NCI-H82 (cell line): ENCODE measurements at places on chromosomes 16 and 17.

DNA sequence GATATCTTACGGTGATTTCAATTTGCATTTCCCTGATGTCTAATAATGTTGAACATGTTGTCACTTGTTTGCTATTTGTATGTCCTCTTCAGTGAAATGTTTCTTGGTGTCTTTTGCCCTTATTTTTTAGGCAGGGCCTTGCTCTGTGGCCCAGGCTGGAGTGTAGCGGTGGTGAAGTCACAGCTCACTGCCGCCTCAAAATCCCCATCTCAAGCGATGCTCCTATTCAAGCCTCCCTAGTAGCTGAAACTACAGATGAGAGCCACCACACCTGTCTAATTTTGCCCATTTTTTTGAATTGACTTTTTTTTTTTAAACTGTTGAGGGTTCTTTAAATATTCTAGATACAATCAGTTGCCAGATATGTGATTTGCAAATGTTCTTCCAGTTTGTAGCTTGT lies 8.3 kb downstream of the UBE2G1 start:
- DNase-seq: no peak

DNA sequence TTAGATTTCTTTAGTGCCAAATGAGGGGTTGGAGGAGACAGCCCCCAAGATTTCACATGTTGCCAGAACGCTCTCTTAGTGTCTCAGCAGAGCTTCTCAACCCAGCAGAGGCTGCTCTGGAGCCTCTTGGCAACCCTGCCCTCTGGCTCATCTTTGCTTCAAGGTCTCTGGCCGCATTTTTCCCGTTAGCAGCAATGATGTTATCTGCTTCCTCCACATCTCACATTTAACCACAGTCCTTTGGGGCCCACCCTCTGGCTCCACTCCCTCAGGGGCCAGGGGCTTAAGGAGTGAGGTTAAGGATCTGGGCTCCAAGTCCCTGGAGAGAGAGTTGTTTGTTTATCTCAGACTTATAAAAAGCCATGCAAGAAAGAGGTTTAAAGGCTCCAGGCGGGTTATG lies 3.3 kb upstream of the XYLT1 start:
- DNase-seq: peak; percentile 75

DNA sequence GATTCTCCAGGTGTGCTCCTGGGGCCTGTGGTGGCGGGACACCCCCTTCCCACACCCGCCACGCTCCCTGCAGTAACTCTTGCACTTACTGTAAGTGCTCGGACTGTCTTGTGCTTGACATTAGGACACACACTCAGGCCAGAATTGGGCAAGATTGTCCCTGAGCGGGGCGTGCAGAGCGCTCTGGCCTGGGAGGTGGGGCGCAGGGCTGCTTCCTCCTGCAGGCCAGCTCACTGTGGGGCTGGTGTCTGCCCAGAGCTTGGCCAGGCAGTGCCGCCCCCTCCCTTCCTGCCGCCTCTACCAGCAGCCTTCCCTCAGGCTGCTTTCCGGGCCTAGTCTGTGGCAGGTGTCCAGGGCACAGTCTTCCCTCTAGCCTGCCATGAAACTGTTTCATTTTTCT lies 6.1 kb upstream of the ATP6V0C start:
- no peak for DNase-seq

DNA sequence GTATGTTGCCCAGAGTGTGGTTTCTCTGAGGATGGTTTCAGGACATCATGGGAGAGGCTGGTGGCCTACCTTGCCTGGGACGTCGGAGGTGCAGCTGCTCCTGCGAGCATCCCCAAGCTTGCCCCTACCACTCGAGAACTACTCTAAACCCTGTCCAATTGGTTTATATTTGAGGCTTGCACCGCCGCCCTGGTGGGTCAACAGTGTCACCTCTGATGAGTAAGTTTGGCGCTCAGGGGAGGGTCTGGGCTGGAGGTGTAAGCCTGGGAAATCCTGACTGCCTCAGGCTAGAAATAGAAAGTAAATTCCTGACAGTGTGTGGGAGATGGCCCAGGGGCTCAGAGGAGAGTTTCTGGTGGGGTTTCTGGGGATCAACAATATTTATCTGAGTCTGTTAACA lies 48.2 kb downstream of the CCDC42 start:
- DNase-seq: no peak

DNA sequence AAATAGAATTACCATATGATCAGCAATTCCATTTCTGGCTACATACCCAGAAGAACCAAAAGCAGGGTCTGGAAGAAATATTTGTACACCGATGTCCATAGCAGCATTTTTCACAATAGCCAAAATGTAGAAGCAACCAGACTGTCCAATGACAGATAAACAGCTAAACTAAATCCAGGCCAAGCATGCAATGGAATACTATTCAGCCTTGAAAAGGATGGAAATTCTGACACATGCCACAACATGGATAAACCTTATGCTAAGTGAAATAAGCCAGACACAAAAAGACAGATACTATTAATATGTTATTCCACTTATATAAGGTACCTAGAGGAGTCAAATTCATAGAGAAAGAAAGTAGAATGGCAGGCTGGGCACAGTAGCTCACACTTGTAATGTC lies 25.9 kb upstream of the CREBBP start:
- no peak for DNase-seq

- peak; percentile 98 for DNase-seq
These were observed 377.6 kb downstream of the CPPED1 start for GRCh38 chr16:12426122-12426521.

- DNase-seq: no peak
These were observed 370.1 kb upstream of the ZFHX3 start for GRCh38 chr16:73418051-73418450.

- no peak for DNase-seq
These were observed 213.1 kb downstream of the CEP112 start for GRCh38 chr17:65978871-65979270.

DNA sequence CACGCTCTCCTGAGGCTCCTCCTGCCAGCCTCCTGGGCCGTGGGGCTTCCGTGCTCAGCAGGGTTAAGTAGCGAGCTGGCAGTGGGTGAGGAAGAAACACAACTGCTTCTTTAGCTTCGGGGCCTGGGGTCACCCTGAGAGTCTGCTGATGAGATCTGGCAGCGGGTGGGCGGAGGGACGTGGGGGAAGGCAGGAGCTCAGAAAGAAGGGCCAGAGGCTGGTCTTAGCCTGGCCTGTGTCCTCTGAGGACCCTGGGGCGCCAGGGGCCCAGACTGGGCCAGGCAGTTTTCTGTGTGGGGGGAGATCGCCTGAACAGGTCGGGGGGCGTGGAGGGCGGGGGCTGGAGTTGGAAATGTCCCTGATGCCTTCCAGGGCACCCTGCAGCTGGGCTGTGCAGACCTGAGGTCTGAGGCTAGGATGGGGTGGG lies 97.8 kb upstream of the GSE1 start:
- DNase-seq: no peak

DNA sequence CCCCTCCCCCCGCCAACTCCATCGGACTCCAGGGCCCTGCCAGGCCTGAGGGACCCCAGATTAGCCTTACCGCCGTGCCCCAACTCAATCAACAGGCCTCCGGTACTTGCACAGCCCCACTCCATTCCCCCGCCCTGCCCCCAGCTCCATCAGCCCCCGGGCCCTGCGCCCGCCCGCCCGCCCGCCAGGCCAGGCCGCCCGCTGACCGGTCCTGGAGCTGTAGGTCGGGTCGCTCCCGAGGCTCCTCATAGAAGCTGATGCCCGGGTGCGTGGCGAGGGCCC lies 308 bp downstream of the GTF3C1 start:
- no peak for DNase-seq

GRCh38 chr16:1520461-1520860 lies 13.0 kb upstream of the TMEM204 start:
- DNase-seq: no peak

DNA sequence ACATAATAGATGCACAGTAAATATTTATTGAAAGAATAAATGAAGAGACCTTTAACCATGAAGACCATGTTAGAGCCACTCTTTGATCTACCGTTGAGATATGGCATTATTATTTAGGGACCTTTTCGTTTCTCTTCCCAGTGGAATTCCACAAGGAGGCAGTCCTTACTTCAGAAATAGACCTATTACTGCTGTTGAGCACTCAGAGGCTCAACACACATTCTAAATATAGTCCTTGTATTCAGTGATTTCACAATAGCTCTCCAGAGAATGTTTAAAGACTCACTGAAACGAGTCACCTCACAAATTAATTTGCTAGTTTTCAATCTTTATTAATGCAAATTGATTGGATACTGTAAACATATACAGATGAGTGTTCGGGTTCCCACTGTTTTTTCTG lies 603.8 kb downstream of the CDH8 start:
- no peak for DNase-seq

DNA sequence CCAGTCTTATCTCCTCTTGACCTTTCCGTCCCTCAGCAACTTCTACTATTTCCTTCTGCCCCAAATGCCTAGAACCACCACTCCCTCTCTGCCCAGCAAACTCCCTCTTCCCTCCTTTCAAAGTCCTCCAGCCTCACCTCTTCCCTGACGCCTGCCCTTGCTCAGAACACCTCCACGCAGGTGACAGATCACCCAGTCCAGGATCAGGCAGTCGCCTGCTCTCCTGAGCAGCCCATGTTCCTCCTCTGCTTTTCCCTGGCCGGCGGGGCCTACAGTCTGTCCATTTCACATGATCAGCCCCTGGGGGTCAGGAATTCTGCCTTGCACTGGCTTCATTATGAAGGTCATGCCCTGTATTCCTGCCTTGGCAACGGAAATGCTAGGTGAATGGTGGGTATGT lies 422 bp downstream of the CD300LF start:
- no peak for DNase-seq

DNA sequence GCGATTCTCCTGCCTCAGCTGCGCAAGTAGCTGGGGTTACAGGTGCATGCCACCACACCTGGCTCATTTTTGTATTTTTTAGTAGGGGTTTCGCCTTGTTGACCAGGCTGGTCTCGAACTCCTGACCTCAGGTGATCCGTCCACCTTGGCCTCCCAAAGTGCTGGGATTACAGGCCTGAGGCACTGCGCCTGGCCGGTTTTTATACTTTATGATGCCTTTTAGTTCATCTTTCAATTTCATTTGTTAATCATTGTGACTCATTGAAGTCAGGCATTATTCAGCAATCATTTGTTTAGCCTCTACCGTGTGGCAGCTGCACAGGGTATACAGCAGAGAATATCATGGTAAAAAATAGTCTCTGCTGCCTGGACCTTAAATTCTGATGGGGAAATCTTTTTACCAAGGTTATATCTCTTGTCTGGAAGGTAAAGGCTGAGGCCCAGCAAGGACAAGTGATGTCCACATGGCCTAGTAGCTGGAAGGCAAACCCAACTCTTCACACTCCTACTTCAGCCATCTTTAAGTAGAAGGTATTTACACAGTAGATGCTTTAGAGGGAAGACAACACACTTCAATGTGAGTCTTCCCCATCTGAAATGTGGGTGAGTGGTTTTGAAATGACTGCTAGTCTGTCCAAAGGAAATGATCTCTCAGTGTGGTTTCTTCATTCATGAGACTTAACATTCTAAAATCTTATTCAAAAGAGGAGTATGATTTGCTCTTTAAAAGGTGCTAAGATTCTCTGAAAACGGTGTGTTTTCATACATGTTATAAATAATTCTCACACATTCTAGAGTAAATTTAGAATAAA lies 2.4 kb downstream of the PRPSAP2 start:
- no peak for DNase-seq

GRCh38 chr17:59329176-59330052 lies 2.0 kb upstream of the YPEL2 start:
- peak; percentile 85 for DNase-seq
